Panc1 (cell line): ENCODE measurements at places on chromosomes 13 and 19. TPM values are rescaled to one million over a fixed set of nuclear protein-coding genes. Genes with fewer than 3 reads are reported as not detected.

DNA sequence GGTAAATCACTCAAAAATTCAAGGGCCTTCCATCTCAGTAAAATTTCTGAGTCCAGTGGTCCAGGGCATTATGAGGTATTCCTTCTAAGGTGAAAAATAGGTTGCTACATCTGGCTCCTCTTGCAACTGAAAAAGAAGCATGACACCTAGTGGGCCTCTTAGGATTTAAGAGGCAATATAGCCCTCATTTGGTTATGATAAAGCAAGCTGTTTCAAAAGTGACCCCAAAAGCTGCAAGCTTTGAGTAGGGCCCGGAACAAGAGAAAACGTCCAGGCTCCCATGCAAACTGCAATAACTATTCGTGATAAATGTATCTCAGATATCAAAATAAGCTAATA, 1910.2 kb upstream of the PRR20A start:
- H3K27me3 ChIP-seq, result no peaks in the 10 kb centered on the region
- H3K36me3 ChIP-seq, result no peaks in the 10 kb centered on the region
- H3K4me1 ChIP-seq, result no peaks in the 10 kb centered on the region

DNA sequence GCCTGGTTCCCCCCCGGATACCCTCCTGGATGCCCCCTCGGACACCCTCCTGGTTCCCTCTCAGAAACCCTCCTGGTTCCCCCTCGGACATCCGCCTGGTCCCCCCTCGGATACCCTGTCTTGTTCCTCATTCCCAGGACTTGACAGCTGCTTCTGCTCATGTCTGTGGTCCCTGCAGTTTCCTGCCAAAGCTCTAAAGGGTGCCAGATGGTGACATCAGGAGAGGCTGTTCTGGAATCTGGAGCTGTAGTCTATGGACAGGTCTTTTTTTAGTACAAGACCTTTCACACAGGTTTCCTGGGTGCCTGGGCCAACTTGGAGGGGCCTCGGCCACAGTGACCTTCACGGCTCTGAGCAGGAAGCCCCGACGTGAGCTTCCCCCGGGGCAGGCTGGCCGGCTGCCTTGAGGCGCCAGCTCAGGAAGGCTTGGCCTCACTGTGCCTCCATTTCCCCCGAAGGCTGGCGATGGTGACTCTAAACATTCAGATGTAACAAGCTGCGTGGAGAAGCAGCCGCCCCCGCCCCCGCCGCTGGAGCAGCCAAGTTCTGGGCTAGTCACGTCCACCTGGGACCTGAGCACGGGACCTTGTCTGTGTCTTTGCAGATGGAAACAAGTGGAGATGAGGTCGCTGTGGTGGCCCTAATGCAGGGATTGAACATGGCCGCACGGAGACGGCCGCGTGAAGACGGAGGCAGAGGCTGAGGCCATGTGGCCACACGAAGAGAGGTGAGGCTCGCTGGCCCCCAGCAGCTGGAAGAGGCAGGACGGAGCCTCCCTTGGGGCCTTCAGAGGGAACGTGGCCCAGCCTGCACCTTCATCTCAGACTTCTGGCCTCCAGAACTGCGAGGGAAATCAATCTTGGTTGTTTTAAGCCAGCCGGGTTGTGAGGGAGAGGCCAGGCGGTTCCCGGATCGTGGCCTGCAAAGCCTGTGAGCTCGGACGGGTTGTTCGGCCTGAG, 12.7 kb downstream of the SGTA start:
- no peaks in the 10 kb centered on the region for H3K27me3 ChIP-seq
- no peak overlapping the region for H3K4me3 ChIP-seq
- no peak for DNase-seq
- H3K36me3 ChIP-seq, result no peaks in the 10 kb centered on the region; the same call in 1 of the 2 replicates
- no peak overlapping the region for H3K27ac ChIP-seq

DNA sequence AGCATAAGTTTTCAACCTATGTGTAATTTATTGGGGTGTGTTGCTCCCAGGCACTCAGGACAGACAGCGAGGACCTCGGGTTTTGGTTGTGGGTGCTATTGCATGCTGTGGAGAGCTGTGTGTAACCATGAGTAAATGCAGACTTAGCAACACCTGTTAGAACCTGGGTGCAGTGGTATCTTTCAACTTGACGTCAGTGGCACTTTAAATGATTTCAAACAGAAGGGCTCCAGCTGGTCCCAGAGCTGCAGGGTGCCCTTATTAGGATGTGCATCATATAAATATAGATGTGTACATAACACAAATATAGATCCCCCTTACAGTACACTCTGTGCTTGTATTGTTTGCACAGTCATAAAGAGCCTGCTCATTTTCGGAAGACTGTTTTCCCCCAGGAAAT, 228.3 kb upstream of the IRS2 start:
- H3K27ac ChIP-seq, result no peak overlapping the region
- no peaks in the 10 kb centered on the region for H3K27me3 ChIP-seq
- H3K4me1 ChIP-seq, result no peaks in the 10 kb centered on the region
- no peaks in the 10 kb centered on the region for H3K36me3 ChIP-seq
- H3K4me3 ChIP-seq, result no peak overlapping the region
- DNase-seq, result no peak

GRCh38 chr13:112851107-112852038, 117.6 kb upstream of the MCF2L start:
- DNase-seq, result no peak
- H3K27ac ChIP-seq, result no peak overlapping the region
- H3K4me1 ChIP-seq, result no peaks in the 10 kb centered on the region

GRCh38 chr13:65656740-65657329, 1573.3 kb downstream of the PCDH9 start:
- H3K27me3 ChIP-seq, result no peaks in the 10 kb centered on the region
- no peaks in the 10 kb centered on the region for H3K36me3 ChIP-seq
- no peak overlapping the region for H3K4me3 ChIP-seq
- H3K27ac ChIP-seq, result no peak overlapping the region

- DNase-seq, result no peak
- no peak overlapping the region for H3K4me3 ChIP-seq
- no peak overlapping the region for H3K27ac ChIP-seq
- H3K27me3 ChIP-seq, result no peaks in the 10 kb centered on the region
- H3K4me1 ChIP-seq, result no peaks in the 10 kb centered on the region
- H3K36me3 ChIP-seq, result peaks cover 15% of the 10 kb centered on the region
Measured at GRCh38 chr19:3975637-3976087, 4.8 kb upstream of the DAPK3 start.

GRCh38 chr19:55640577-55641425, at the start of gene ZNF580:
TSS of gene ZNF580 (plus strand) at chr19:55641002. CDS start at chr19:55642509, 1,507 bp downstream.
- peaks cover 13% of the 10 kb centered on the region for H3K36me3 ChIP-seq
- H3K4me1 ChIP-seq, result peaks cover 43% of the 10 kb centered on the region
- peak within 1 kb of the TSS; percentile 63 for H3K4me3 ChIP-seq
- no peak for DNase-seq

- no peaks in the 10 kb centered on the region for H3K4me1 ChIP-seq
- no peak overlapping the region for H3K27ac ChIP-seq
- no peaks in the 10 kb centered on the region for H3K27me3 ChIP-seq
Measured at GRCh38 chr13:108508263-108508662, 121.1 kb upstream of the MYO16 start.

DNA sequence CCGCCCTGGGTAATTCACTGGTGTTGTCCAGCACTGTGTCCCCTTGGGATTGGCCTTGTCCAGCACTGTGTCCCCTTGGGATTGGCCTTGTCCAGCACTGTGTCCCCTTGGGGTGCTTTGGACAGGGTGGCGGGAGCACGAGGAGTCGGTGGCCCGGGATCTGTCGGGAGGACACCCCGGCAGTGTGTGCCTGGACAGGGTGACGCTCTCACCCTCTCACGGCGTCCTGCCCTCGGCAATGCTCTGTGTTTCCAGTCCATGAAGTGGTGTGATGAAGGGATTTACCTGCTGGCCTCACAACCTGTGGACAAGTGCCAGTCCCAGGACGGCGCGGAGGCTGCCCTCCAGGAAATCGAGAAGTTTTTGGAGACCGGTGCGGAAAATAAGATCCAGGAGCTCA, 29.9 kb upstream of the F7 start:
- H3K27ac ChIP-seq, result no peak overlapping the region
- no peak overlapping the region for H3K4me3 ChIP-seq
- no peaks in the 10 kb centered on the region for H3K36me3 ChIP-seq
- H3K4me1 ChIP-seq, result no peaks in the 10 kb centered on the region
- H3K27me3 ChIP-seq, result no peaks in the 10 kb centered on the region

- no peaks in the 10 kb centered on the region for H3K4me1 ChIP-seq
- no peak for DNase-seq
- H3K27me3 ChIP-seq, result no peaks in the 10 kb centered on the region
- H3K4me3 ChIP-seq, result no peak overlapping the region
- H3K27ac ChIP-seq, result no peak overlapping the region
Measured at GRCh38 chr13:50162567-50162966, 147.3 kb downstream of the KCNRG start.

DNA sequence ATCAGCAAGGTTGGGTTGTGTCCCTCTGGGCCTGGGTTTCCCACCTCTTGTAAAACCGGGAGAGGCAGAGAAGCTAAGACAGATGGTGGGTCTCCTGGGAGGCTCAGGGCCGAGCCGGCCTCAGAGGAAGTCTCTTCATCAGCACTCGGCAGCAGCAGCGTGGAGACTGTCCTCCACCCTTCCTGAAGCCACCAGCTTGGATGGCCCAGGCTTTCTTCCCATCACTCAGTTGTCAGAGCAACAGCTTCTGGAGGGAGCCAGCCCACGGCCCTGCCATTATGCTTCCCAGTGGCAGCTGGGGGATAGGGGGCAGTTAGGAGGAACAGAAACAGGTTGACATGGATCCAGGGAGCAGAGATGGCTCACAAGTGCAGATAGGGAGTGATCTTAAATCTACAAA, 191.0 kb downstream of the KATNAL1 start:
- no peak overlapping the region for H3K27ac ChIP-seq
- peaks cover 3% of the 10 kb centered on the region for H3K4me1 ChIP-seq
- no peak overlapping the region for H3K4me3 ChIP-seq
- no peaks in the 10 kb centered on the region for H3K36me3 ChIP-seq
- no peak for DNase-seq
- H3K27me3 ChIP-seq, result no peaks in the 10 kb centered on the region

DNA sequence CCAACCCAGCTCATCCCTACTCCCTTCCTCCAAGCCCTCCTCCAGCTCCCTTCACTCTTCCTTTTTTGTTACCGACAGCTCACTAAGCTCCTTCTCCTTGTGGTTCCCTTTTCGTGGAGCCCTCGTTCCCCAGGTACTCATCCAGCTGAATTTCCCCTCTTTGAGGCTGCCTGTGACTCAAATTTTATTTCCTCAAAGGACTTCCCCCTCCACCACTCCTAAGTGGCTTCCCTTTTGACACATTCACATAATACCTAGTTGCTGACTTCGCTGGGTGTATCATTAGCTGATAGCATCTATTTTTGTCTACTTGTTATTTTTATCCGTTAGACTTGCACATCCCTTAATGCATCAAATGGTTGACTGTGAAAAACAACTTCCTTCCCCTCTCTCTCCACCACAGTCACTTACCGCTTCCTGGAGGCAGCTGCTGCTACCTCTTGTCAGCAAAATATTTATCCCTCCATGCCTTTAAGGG, 14.5 kb downstream of the FFAR2 start:
- H3K4me3 ChIP-seq, result no peak overlapping the region
- H3K27me3 ChIP-seq, result peaks cover 3% of the 10 kb centered on the region; the same call in 1 of the 2 replicates
- no peak for DNase-seq
- H3K36me3 ChIP-seq, result no peaks in the 10 kb centered on the region
- no peaks in the 10 kb centered on the region for H3K4me1 ChIP-seq
- H3K27ac ChIP-seq, result no peak overlapping the region

DNA sequence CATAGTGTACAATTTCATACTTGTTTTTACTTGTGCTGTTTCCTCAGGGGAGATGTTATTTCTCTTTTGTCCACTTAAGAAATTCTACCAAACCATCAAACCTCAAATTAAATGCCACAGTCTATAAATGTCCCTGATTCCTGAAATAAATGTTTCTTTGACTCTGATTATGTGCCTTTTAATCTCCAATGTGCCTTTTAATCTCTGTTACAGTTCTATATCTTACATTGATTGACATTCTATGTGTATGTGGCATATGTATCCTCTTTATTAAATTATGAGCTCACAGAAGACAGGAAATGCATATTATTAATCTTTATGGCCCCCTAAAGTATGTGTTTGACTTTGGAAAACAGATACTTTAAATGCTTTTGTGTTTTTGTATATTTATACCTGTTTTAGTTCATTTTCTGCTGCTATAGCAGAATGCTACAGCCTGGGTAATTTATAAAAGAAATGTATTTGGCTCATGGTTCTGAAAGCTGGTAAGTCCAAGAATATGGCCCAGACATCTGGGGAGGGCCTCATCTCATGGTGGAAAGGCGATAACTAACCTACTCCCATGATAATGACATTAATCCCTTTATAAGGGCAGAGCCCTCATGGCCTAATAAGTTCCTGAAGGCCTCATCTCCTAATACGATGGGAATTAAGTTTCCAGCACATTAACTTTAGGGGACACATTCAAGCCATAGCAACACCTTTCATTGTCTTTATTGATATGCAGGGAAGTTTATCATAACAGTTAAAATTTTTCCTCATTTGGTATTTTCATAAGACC, 403.9 kb downstream of the LIG4 start:
- H3K36me3 ChIP-seq, result no peaks in the 10 kb centered on the region
- no peak overlapping the region for H3K27ac ChIP-seq
- H3K4me3 ChIP-seq, result no peak overlapping the region
- H3K4me1 ChIP-seq, result no peaks in the 10 kb centered on the region
- DNase-seq, result no peak
- H3K27me3 ChIP-seq, result no peaks in the 10 kb centered on the region

DNA sequence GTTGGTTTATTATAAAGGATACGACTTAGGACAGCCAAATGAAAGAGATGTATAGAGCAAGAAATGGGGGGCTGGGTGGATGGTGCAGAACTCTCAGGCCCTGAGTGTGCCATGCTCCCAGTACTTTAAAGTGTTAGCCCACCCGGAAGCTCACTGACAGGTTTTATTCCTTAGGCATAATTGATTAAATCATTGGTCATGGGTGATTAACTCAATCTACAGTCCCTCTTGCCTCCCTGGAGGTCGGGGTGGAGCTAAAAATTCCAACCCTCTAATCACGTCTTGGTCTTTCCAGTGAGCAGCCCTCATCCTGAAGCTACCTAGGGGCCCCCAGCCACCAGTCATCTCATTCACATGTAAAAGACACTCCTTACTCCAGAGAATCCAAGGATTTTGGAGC, 9.9 kb upstream of the LEUTX start:
- H3K36me3 ChIP-seq, result no peaks in the 10 kb centered on the region
- H3K27ac ChIP-seq, result no peak overlapping the region
- H3K4me3 ChIP-seq, result no peak overlapping the region
- DNase-seq, result no peak
- H3K27me3 ChIP-seq, result peaks cover 48% of the 10 kb centered on the region
- no peaks in the 10 kb centered on the region for H3K4me1 ChIP-seq

DNA sequence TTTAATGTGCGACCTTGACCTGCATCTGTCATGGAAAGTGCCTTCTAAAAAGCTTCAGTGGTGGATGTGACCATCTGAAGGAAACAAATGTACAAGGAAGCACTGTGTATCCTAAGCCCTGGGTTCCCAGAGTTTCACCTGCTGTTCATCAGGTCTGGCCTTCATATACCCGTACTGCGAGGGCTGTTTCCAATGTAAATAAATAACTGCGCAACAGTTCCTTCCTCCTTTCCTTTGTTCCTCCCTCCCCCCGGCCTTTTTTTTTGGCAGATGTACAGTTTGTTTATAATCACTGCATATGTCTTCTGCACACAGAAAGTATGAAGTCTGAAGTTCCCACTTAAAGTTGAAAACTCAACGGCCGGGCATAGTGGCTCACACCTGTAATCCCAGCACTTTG, 5.2 kb downstream of the FAAP24 start:
- H3K27ac ChIP-seq, result peak overlapping the region; percentile 6; the same call in 1 of the 2 replicates
- H3K36me3 ChIP-seq, result peaks cover 11% of the 10 kb centered on the region; the same call in 1 of the 2 replicates
- no peak overlapping the region for H3K4me3 ChIP-seq
- H3K27me3 ChIP-seq, result no peaks in the 10 kb centered on the region
- H3K4me1 ChIP-seq, result 0 out of 2 replicates have a peak, but pooled peaks cover 6% of the 10 kb centered on the region

Gene GRIN2D
- 6.2 TPM for total RNA-seq

Gene TMEM91
- total RNA-seq, result 4.4 TPM

Gene GZMM
- total RNA-seq, result 0.69 TPM

Gene TMEM145
- 3.0 TPM for total RNA-seq

Gene NPAS1
- 3.6 TPM for total RNA-seq

Gene URAD
- not detected for total RNA-seq

Gene COL5A3
- 0.18 TPM for total RNA-seq

Gene TYK2
- 104 TPM for total RNA-seq

Gene FFAR3
- total RNA-seq, result not detected

Gene TGFBR3L
- total RNA-seq, result 12.5 TPM

Gene MISP
- total RNA-seq, result 5.8 TPM
